Stimulated activated CD4-positive, alpha-beta T cell treated with anti-CD3 and anti-CD28 coated beads, Interleukin-4, amount 100 ng/mL, for 48 hours (primary cell): ENCODE measurements at places on chromosomes 11 and 22.

DNA sequence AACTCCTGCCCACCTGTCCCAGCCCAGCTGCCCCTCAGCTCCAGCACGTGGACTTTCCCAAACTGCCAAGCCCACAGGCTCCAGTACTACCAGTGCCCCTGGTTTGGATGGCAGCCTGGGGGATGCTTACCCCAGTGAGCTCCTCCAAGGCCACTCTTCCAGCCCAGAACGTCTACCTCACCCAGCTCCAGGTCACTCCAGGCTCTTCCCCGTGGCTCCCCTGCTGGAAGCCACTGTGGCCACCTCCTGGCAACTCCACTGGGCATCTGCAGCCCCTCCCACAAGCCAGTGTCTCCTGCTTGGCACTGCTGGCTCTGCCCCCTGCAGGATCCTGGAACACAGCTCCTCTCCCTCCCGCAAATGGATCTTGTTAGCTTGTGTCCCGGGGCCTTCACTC, 29.3 kb downstream of the LMO1 start:
- DNase-seq: no peak

GRCh38 chr11:26987731-26988130, 6.2 kb upstream of the FIBIN start:
- no peak for DNase-seq

DNA sequence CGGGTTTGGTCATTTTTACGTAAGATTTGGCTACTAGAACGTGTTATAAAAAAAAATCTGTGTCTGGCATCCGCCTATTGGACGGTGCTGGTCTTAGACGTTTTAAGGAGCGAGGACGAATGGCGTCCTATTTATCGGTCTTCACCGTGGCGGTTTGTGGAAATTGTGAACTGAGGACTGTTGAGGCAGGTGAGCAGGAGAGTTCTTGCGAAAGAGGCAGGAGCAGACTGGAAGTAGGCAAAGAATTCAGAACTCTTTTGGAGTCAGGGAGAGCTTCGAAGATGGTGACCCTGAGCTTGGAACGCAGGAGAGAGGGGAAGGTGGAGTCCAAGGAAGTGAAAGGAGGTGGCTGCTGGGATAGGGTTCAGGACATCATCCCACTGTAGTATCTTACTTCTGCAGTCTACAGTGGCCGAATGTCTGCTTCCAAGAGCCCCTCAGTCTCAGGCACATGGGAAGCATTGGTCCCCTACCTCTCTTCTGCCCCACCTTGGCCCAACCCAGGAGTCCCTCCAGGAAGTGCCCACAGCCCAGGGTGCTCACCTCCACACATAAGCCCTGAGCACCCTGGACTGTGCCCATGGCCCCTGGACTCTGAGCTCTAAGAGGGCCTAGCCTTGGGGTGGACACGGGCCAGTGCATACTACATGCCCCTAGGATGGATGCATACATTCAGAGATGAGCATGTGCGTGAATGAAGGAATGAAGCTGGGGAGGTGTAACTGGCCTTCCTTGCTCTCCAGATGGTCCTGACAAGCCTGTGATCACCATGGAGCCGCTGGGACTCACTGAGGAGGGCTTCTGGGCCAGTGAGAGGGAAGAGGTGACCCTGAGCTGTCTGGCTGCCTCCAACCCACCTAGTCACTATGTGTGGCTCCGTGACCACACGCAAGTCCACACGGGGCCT, 3.7 kb downstream of the VSIG10L2 start:
- DNase-seq: no peak

- DNase-seq: no peak
Observed at GRCh38 chr11:82718307-82718706, 15.4 kb downstream of the FAM181B start.

DNA sequence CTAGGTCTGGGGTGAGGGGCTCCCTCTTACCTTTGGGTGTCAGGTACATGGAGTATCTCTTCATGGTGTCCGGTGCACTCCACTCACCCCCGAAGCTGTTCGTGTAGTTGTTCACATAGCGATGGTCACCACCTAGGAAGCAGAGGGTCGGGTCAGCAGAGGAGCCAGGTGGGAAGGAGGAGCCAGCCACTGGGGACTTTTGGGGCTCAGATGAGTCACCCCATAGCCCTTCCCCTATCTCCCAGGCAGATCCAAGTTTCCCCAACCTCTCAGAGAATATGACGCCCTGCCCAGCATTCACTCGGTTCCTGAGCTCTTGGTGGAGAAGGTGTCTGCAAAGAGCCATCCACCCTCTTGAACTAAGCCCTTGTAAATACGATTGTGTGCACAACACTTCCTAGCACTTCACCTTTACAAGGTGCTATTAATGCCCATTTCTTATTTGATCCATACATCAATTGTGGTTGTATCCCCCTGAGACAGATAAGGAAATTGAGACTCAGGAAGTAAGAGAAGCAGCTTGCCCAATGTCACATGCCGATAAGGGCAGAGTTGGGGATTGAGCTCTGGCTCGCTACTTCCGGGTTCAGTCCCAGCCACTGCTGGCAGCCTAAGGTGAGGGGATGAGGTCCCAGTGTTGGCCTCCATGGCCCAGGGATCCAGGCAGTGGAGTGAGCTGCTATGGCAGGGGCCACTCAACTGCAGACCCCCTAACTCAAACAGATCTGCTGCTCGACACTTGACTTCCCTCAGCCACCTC, 14.8 kb downstream of the TRIM29 start:
- no peak for DNase-seq

DNA sequence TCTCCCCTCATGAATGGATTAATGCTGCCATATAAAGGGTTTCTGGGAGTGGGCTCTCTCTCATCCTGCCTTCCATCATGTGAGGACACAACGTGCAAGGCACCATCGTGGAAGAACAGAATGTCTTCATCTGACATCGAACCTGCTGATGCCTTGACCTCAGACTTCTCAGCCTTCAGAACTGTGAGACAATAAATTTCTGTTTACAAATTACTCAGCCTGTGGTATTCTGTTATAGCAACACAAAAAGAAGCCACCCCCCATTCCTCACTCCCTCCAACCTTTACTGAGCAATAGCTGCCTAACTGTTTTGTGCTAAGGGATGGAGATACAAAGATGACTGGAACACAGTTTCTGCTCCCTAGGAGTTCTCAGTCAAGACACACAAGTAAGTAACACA, 106.1 kb upstream of the PLET1 start:
- DNase-seq: no peak

GRCh38 chr22:31915586-31915985, 28.7 kb upstream of the YWHAH start:
- DNase-seq: no peak

GRCh38 chr11:102216433-102217075, 100.7 kb upstream of the BIRC3 start:
- DNase-seq: no peak

DNA sequence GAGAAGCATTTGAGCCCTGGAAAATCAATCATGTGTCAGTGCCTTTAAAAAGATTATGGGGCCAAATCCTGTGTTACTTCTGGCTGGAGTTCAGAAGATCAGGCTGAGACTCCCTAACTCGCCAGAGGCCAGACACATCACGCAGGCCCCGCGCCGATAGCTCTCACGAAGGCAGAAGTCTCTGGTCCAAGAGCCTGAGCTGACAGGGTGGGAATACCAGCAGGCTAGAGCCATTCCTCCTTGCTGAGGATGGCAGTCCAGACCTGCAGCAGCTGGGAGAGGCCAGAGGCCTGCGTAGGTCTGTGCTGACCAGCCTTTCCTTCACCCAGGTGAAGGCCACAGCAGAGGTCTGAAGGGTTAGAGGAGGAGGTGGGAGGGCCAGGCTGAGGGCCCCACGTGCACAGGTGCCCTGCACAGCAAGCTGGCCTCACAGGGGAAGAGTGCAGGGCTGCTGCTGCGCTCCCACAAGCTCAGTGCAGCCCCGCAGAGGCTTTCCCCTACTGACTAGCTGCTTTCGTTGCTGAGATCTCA, 52.9 kb downstream of the ST14 start:
- no peak for DNase-seq

DNA sequence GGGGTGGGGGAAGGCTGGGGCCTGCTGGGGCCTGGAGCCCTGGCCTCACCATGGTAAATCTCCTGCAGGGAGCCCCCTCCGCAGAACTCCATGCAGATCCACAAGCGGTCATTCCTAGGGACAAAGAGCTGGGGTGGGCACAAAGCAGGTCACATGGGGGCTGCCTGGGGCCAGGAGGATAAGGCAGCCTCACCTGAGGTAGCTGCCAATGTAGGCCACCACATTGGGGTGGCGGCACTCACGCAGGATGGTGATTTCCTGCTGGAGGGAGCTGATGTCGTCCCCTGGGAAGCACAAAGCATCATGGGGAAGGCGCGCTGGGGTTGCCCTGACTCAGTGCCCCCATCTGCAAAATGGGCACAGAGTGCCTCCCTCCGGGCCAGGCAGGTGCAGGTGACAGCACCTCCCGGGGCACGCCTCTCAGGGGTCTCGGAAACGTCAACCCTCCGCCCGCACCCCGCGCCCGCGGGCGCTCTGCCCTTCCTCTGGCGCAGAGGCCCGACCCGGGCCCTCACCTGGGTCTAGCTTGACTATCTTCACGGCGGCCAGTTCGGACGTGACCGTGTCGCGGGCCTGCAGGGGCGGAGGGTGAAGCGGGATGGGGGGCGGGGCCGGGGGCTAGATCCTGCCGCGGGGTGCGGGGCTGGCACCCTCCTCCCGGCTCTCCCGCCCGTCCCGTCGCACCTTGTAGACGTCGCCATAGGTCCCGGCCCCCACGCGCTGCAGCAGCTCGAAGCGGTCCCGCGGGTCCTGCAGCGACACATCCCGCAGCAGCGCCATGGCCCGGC, 450 bp downstream of the MAP4K2 start:
- peak; percentile 30 for DNase-seq

GRCh38 chr22:24436553-24436952, 9.2 kb downstream of the ADORA2A start:
- no peak for DNase-seq

DNA sequence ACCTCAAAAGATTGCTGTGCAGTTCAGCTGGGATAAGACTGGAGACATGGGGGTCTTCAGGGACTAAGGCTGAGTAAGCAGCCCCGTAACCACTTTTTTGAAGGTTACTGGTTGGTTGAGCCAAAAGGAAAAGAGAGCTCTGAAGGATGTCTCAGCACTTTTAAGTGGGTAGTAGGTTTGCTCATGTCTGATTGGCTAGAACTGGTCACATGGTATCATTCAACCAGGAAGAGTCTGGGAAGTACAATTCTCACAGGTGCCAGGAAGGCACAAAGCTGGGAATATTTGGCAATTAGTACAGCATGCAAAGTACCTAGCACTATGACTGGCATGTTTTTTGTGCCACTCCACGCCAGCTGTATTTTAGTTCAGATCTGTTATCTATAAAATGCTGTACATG, 58.1 kb downstream of the SNX19 start:
- DNase-seq: no peak

- no peak for DNase-seq
Observed at GRCh38 chr11:78304201-78304600, 113.4 kb downstream of the GAB2 start.

DNA sequence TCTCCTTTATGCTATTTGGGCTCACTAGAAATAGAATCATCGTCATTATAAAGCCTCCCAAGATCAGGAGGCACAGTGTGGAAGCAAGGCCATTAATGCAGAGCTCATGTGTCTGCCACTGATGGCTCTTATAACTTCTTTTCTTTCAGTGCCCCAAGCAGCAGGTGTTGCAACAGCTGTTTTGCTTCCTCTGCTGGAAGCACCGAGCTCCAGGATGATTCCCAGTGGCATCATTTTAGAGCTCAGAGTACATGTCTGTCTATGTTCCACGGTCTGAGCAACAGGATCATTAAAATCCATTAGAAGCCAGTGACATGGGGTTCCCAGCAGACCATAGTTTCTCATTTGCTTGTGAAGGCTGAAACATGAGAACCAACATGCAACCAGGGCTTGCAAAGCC, 803.0 kb upstream of the FAT3 start:
- DNase-seq: no peak

DNA sequence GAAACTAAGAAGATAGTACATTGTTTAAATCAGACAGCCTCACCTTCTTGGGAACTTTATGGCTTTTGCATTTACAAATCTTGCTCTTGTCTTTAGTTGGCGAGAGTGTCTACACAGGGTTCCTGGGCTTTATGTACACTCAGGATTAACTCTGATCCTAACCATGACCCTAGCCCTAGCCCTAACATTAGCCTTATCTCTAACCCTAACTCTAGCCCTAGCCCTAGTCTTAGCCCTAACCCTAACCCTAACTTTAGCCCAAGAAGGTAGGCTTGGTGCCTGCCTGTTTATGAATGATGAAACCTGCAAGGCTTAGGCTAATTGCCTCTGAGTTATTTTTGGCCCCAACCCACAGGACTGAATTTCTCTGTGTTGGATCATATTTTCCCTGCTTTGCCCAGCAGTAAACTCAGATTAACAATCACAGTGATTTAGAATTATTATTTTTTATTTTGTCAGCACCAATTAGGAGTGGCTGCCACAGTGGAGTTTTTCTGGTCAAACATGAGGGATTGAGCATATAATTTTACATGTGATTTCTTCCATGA, 44.1 kb upstream of the OR9Q1 start:
- DNase-seq: no peak

DNA sequence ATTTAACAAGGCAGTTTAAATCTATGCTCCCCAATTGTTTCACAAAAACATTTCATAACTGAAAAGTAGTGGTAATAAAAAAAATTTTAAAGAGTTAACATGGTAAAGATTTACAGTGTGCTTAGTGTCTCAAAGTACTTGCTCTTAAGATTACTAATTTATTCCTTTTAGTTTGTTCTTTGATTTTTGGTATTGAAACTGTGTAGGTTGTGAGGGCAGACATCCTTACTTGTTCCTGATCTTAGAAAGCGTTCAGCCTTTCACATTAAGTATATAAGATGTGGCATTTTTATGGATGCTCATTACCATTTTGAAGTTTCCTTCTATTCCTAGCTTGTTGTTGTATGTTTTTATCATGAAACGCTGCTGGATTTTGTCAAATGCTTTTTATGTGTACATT, 32.9 kb downstream of the RAB6A start:
- no peak for DNase-seq

- no peak for DNase-seq
Observed at GRCh38 chr11:14137284-14137683, 174.8 kb downstream of the SPON1 start.

DNA sequence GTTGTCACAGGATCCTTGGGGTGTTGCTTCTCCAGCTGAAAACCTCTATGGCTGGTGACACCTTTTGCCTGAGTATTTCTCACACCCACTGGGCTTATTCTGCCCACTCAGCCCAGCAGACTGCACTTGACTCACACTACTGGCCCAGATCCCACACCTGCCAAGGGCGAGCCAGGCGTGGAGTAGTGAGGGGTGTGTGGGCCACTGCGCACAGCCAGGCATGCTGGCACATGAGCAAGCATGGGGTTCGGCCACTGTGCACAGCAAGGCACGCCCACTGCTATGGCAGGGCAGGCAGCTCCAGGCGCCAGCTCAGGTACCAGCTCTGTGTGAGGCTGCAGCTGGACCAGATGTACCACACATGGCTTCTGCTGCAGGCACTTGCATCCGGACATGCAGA, 116.5 kb upstream of the MTNR1B start:
- no peak for DNase-seq

- DNase-seq: no peak
Observed at GRCh38 chr11:104151404-104152204, 12.3 kb downstream of the PDGFD start.
